Stimulated activated CD8-positive, alpha-beta memory T cell treated with anti-CD3 and anti-CD28 coated beads, Interleukin-4, amount 100 ng/mL, for 1 hour (primary cell): ENCODE measurements at places on chromosomes 7 and 10.

DNA sequence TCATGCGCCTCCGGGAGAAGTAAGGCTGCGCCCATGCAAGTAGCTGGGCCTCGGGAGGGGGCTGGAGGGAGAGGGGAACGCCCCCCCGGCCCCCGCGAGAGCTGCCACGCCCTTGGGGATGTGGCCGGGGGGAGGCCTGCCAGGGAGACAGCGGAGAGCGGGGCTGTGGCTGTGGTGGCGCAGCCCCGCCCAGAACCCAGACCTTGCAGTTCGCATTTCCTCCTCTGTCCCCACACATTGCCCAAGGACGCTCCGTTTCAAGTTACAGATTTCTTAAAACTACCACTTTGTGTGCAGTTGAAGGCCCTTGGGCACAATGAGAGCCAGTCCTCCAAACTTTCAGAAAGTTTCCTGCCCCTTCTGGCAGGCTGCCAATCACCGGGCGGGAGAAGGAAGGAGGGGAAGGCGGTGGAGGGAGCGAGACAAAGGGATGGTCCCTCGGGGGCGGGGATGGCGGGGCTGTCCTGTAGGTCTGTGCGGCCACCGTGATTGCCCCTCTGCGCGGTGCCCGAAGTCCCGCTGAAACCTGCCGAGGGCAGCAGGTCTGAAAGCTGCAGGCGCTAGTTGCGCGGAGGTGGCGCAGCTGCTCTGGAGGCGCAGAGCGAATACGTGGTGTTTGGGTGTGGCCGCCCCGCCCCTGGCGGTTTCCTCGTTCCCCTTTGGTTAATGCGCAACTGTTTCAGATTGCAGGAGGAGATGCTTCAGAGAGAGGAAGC lies 2.1 kb downstream of the VIM start:
- peak; percentile 80 for DNase-seq

DNA sequence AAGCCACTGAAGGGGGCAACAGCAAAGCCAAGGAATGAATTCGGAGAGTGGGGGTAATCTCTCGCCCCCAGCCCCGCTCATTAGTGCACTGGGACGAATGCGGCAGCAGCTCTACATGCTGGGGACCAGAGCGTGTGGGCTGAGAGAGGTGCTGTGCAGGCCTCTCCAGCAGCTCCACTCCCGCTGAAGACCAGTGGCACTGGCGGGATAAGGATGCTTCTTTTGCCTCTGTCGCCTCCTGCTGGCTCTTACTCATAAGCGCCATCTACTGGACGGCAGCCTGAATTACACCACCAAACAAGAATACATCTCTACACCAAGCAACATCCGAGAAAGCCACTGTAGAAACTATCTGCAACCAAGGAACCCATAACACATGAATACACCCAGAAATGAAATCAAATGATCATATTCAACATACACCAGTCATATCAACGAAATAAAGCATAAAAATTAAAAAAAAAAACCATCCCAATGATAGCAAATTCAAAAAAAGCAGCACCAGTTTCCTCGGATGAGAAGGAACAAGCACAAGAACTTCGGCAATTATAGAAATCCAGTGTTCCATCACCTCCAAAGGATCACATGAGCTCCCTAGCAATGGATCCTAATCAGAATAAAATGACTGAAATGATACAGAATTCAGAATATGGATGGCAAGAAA lies 79.0 kb upstream of the TMEM168 start:
- DNase-seq: no peak

GRCh38 chr7:52838981-52839411 lies 196.4 kb upstream of the POM121L12 start:
- DNase-seq: no peak

- no peak for DNase-seq
Observed at GRCh38 chr10:118948786-118949185, 80.7 kb upstream of the NANOS1 start.

DNA sequence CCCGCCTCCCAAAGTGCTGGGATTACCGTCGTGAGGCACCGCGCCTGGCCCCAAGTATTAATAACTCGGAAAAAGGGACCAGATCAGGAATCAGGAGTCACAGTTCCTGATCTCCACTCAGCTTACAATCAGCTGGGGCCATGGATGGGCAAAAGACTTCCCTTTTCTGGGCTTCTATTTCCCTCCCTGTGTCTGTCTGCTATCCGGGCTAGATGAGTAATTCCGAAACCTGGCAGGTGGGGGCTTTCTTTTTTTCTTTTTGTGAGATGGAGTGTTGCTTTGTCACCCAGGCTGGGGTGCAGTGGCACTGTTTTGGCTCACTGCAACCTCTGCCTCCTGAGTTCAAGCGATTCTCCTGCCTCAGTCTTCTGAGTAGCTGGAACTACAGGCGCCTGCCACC lies 11.6 kb downstream of the RPS24 start:
- no peak for DNase-seq

- DNase-seq: no peak
Observed at GRCh38 chr10:82737549-82737948, 862.6 kb downstream of the NRG3 start.

DNA sequence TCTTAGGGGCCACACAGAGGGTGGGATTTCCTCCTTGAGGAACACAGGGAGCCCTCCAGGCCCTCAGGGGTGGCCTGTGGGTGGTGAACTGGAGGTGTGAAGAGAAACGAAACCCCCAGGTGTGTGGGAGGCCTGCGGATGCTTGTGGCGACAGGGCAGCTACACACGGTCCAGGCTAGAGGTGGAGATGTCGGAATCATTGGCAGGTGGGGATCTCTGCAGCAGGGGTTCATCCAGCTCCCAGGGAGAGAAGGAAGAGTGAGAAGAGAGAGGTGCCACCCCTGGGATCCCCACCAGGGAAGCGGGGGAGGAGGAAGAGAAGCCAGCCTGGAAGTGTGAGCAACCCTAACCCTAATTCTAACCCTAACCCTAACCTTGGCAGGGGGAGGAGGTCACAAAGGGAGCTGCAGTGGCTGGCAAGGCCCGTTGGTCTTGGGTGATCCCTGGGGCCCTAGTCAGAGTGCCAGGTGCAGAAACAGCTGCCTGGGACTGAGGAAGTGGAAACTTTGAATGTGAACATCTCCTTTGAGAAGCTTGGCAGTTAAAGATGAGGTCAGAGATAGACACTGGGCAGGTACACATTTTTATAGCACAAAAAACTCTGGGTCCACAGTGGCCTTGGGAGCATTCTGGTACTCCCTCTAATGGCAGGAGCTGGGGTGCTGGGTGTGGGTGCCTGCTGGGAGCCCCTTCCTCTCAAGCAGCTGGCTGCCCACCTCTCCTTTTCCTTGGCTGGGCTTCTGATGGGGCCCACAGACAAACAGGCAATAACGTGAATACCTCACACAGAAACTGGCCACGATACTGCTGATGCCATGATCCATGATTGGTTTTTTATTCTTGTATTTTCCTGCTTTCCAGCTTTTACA lies 6.8 kb upstream of the AEBP1 start:
- no peak for DNase-seq

GRCh38 chr10:58573144-58573543 lies 60.5 kb downstream of the BICC1 start:
- no peak for DNase-seq

- no peak for DNase-seq
Observed at GRCh38 chr7:1298051-1298930, 65.6 kb downstream of the UNCX start.
